ENCODE measurements at places on chromosomes 13 and 19. TPM values are rescaled to one million over a fixed set of nuclear protein-coding genes. Genes with fewer than 3 reads are reported as not detected.

The FCHO1 gene
- total RNA-seq = 1.8 TPM

DNA sequence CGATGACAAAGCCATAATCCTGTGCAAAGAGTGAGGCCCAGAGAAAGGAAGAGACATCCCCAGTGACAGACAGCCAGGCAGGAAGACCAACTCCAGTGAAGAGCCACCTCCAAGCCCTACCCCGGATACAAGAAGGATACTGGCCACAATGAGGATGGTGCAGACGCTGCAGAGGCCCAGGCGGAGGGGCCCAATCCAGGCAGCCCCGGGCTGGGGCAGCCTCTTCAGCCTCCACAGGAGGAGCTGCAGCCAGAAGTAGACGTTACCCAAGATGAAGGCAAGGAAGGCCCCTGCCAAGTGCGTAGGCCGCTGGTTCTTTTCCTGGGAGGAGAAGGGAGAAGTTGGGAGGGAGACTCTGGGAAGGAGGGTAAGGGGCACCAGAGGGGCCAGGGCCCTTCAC is 8.5 kb downstream of the TMEM150B start:
- DNase-seq = no peak

- DNase-seq = no peak
Measured at GRCh38 chr19:8686549-8686948, 12.0 kb downstream of the ACTL9 start.

DNA sequence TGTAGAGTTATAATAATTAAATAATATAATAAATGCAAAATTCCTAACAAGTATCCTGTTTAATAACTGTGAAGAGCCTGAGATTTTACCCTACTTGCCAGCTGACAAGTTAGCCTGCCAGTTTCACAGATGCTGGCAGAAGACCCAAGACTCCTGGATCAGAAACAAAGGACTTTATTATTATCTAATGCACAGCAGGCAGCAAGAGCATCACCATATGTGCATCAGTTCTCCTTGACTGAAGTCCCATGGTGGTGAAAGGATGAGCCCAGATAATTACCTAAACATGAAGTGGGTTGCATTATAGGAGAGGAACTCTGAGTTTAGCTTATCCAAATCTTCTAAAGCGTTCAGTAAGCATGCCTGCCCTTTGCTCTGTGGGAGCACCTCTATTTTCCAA is 39.1 kb upstream of the MTIF3 start:
- no peak for DNase-seq

The CGB2 gene
- not detected for total RNA-seq

- DNase-seq = peak; percentile 64
Measured at GRCh38 chr19:9847087-9847671, 12.1 kb downstream of the PIN1 start.

DNA sequence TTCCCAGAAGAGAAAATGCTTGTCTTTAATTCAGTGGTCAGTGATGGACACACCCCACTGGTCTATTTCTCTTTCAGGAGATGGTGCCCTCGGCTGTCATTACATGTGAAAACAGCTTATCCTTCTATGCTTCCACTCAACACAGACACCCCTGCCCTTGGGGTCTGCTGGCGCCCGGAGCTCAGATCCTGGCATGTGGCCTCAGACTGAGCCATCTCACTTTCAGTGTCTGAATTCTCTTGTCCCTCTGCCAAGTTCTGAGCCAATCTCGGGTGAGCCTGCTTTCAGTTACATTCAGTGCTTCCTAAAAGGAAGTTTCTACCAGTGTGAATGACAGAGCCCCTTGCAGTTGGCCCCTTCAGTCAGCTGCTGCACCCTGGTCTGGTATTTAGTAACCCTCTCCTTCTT is 293.6 kb downstream of the DNAJC15 start:
- peak; percentile 51 for DNase-seq

The PSG1 gene
- not detected for total RNA-seq

- no peak for DNase-seq
Measured at GRCh38 chr19:43506629-43507028, 2.1 kb upstream of the PHLDB3 start.

- DNase-seq = no peak
Measured at GRCh38 chr13:68690567-68690966, 1417.1 kb upstream of the ATXN8OS start.

GRCh38 chr19:2488405-2488941 is 12.5 kb downstream of the GADD45B start:
- no peak for DNase-seq

The BORCS8 gene
- total RNA-seq = 24.0 TPM

The TBXA2R gene
- 3.7 TPM for total RNA-seq

DNA sequence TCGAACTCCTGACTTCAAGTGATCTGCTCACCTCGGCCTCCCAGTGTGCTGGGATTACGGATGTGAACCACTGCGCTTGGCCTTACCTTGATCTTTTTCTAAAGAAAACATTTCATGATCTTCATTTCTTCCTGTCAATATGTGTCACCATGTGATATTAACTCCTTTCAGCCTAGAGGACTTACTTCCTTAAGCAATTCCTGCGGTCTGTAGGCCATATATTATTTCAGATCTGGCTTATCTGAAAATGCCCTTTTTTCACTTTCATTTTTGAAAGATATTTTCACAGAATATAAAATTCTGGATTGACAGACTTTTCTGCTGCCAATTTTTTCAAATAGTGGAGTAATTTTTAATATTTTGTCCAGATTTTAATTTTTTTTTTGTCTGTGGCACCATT is 2.0 kb upstream of the GPR32 start:
- no peak for DNase-seq

- no peak for DNase-seq
Measured at GRCh38 chr13:103238441-103238840, 172.2 kb upstream of the SLC10A2 start.

- no peak for DNase-seq
Measured at GRCh38 chr13:44171861-44172260, 201.8 kb upstream of the SERP2 start.

- no peak for DNase-seq
Measured at GRCh38 chr19:4728871-4729270, 5.2 kb upstream of the DPP9 start.

- no peak for DNase-seq
Measured at GRCh38 chr19:296476-297225, 5.4 kb upstream of the PLPP2 start.

GRCh38 chr13:23718996-23719395 is 148.8 kb downstream of the TNFRSF19 start:
- DNase-seq = no peak

DNA sequence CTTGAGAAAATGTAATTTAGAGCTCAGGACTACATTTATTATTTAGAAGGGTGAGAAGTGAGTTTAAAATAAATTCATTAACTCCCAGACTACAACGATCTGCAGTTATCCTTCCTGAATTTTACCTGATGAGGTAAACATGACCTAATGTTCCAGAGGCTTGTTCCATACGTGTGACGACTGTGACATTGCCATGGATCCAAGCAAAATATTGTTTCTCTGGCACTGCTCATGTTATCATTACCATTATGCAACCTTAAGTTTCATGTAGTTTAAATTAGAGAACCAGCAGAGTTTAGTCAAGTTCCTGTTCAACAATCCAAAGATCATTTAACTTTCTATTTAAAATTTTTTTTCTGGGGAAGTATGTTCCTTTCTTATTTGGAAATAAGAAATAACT is 279.6 kb downstream of the KLF5 start:
- DNase-seq = no peak

The NLRP4 gene
- not detected for total RNA-seq

DNA sequence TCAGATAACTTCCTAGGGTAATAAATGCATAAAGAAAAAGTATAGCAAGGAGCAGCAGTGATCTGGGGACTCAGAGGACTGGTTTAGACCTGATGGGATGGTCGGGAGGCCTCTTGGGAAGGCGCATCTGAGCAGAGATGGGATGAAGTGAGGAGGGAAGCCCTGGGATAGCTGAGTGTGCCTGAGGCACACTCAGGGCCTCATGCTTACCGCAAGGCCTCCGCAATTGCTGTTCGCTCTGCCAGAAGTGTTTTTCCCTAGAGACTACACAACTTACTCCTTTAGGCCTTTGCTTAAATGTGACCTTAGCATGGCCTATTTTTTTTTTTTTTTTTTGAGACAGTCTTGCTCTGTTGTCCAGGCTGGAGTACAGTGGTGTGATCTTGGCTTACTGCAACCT is 4.1 kb upstream of the DLL3 start:
- DNase-seq = no peak

- DNase-seq = no peak
Measured at GRCh38 chr13:23724196-23724970, 154.2 kb downstream of the TNFRSF19 start.

DNA sequence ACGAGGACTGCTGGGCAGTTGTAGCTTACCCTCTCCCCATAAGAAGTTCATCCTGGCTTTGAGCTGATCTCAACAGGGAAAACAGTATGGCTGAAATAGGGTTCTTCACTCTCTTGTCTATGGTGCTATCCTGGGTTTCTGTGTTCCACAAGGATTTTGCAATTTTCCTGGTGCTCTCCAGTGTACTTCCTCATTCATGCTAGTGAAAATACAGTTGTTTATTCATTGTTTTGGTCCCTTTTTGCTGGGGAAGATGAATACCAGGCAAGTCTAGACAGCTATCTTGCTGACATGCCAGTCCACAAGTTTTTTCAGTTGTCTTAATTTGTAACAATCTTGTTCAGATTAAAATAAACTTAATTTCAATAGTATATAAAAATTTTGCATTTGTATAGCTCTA is 306.5 kb downstream of the DLEU7 start:
- no peak for DNase-seq

DNA sequence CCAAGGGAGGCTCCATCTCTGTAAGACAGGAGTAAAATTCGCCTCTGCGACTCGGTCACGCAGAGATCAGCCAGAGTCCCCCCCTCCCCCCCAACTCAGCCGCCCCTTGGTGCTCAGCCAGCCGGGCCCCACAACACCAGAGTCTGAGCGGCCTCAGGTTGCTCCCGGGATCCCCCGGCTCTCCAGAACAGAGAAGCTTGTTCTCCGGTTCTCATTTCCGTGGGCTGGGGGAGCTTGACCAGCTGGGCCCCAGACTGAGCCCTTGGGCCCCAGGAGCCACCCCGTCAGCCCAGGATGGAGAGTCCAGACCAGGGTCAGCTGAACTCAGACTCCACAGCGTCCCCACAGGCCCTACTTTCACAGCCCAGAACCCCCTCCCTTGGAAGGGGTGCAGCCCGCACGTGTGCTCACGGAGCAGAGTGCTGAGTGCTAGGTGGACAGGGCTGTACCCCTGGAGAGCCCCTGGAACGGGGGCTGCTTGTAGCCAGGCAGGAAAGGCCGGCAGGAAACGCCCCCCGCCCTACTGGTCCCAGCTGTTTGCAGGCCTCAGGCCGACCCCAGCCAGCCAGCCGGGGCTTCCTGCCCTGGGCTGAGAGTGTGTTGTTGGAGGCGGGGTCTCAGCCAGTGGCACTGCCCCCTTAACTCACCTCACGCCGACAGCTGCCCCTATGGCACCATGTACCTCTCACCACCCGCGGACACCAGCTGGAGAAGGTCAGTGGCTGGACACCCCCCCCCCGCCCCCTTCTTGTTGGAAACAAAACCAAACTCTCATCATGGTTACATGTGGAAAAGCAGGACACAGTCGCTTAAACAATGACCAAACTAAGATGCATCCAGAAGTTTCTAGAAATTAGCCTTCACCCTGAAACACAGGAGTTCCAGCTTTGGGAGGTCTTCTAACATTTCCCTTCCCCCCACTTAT is 44.4 kb downstream of the COMP start:
- no peak for DNase-seq

GRCh38 chr19:13748169-13748828 is 16.0 kb upstream of the MRI1 start:
- no peak for DNase-seq

- no peak for DNase-seq
Measured at GRCh38 chr19:14699641-14700040, 9.8 kb downstream of the ZNF333 start.

The PSG2 gene
- total RNA-seq = not detected

DNA sequence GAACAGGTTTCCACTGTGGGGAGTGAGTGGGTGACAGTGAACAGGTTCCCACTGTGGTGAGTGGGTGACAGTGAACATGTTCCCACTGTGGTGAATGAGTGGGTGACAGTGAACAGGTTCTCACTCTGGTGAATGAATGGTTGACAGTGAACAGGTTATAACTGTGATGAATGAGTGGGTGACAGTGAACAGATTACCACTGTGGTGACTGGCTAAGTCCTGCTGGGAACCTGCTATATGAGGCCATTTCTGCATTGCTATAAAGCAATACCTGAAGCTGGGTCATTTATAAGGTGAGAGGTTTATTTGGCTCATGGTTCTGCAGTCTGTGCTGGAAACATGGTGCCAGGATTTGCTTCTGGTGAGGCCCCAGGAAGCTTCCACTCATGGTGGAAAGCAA is 637.1 kb downstream of the UQCRFS1 start:
- DNase-seq = no peak

The TLE2 gene
- total RNA-seq = 61.0 TPM

The TEAD2 gene
- 45.0 TPM for total RNA-seq

The N4BP2L1 gene
- 4.7 TPM for total RNA-seq

The CD33 gene
- 11.4 TPM for total RNA-seq

The MCOLN1 gene
- total RNA-seq = 25.0 TPM

The CYP2S1 gene
- total RNA-seq = 1.3 TPM

The LHB gene
- 0.55 TPM for total RNA-seq

The TEX29 gene
- total RNA-seq = not detected

- no peak for DNase-seq
Measured at GRCh38 chr13:33348366-33348765, 62.8 kb upstream of the STARD13 start.

- no peak for DNase-seq
Measured at GRCh38 chr19:3507371-3508120, 1.4 kb downstream of the FZR1 start.

GRCh38 chr13:59210543-59210942 is 953.2 kb downstream of the DIAPH3 start:
- no peak for DNase-seq

The RFPL4AL1 gene
- not detected for total RNA-seq

DNA sequence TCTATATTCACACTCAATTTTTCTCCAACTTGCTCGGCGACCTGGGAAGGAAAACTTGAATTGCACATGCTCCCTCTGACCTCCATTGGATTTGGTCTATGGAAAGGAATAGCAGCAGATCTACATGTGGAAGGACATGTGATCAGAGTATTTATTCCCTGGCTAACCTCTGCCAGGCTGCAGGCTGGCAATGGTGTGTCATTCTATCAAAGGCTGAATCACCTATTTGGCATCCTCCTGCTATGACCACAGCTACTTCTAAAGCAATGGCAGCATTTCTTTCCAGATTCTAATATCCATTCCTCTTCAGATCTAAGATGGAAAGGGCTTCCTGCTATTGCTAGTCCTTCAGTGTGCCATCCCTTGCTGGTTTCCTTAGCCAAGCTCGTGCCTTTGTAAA is 144.3 kb upstream of the FREM2 start:
- DNase-seq = no peak

- no peak for DNase-seq
Measured at GRCh38 chr13:22298530-22298929, 627.7 kb downstream of the FGF9 start.

Data from left cardiac atrium (tissue), 4 donors.